ENCODE measurements at places on chromosomes 13 and 19. TPM values are rescaled to one million over a fixed set of nuclear protein-coding genes. Genes with fewer than 3 reads are reported as not detected.

DNA sequence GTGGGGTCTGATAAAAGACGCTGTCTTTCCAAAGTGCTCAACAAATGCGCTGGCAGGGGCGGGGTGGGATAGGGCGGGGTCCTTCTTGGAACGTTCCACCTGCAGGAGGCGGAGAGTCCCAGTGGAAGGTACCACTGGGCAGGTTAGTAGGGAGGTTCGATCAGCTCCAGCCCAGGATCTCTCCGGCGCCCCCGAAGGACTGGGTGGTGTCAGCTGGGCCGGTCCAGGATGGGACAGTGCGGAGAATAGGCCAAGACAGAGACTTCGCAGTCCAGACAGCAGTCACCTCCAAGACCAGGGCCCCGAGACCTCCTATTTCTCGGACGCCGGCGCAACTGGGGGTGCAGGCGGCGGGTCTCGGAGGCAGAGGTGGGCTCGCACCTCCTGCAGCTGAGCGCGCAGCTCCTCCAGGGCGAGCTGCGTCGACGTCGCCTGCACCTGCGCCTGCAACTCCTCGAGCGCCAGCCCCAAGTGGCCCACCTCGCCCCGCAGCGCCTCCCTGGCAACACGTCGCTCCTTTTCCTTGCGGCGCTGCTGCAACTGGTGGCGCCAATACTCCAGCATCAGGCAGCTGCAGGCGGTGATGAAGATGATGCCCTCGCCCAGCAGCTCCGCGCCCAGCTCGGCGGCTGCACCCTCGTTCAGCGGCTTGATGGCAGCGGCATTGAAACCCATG is 21.6 kb downstream of the VASP start:
- peaks cover 52% of the 10 kb centered on the region for H3K36me3 ChIP-seq
- H3K27ac ChIP-seq, result no peak overlapping the region
- no peak overlapping the region for H3K4me3 ChIP-seq
- DNase-seq, result no peak

DNA sequence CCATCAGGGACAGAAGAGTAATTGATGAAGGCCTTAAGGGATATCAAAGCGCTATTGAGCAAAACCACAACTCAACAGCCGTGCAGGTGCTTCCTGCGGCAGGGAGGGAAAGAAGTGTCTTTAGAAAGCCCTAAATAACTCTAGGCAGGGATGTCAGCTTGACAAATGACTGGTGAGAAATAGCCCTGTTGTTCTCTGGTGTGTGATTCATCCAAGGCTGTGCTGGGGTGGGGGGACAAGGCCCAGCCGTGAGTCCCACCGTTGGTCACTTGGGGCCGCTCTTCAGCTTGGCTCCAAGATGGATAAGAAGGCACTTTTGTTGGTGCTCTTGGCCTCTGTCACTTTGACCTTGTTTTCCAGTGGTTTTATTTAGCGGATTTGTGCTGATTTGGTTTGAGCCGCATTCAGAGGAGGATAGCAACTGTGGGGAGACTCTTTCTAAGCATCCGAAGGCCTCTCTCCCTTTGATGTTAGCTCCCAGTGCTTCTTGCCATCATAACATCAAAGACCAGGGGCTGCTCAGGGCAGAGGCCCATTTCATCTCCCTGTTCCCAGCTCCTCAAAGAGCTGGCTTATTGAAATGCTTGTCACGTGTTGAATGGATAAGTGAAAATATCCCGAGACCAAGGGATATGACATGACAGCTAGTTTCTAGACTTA is 130.3 kb upstream of the SERP2 start:
- H3K4me3 ChIP-seq, result no peak overlapping the region
- peaks cover 5% of the 10 kb centered on the region for H3K4me1 ChIP-seq
- no peak for DNase-seq

DNA sequence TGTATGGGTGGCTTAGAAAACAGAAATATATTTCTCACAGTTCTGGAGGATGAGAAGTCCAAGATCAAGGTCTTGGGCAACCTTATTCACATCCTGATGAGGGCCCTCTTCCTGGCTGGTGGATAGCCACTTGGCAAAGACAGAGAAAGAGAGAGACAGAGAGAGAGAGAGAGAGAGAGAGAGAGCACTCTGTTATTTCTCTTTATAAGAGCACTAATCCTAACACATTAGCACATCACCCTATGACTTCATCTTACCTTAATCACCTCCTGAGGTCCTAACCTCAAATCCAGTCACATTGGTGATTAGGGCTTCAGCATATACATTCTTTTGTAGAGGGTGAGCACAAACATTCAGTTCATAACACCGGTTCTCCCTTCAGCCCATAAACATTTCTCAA is 430.3 kb downstream of the EFNB2 start:
- H3K36me3 ChIP-seq, result no peaks in the 10 kb centered on the region
- no peak for DNase-seq
- H3K4me1 ChIP-seq, result no peaks in the 10 kb centered on the region
- H3K27me3 ChIP-seq, result no peaks in the 10 kb centered on the region
- H3K4me3 ChIP-seq, result no peak overlapping the region

DNA sequence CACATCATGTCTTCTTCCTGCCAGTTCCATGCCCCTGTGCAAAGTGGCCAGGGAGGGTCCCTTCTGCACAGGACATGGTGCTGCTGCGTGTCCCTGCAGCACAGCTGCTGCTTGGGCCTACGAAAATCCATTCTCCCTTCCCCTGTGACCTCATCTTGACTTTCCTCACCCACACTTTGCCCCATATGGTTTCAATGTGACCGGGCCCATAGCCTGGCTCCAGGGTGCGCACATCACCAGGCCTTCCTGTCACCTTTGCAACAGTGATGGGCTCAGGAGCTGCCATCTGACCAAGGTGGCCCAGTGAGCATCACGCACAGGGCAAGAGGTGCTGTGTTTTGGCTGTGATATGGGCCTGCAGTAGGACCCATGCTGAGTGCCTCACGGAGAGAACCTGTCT is 10.8 kb downstream of the PPP1R12C start:
- no peak for DNase-seq
- no peaks in the 10 kb centered on the region for H3K4me1 ChIP-seq
- H3K27me3 ChIP-seq, result no peaks in the 10 kb centered on the region
- no peak overlapping the region for H3K27ac ChIP-seq
- no peak overlapping the region for H3K4me3 ChIP-seq

DNA sequence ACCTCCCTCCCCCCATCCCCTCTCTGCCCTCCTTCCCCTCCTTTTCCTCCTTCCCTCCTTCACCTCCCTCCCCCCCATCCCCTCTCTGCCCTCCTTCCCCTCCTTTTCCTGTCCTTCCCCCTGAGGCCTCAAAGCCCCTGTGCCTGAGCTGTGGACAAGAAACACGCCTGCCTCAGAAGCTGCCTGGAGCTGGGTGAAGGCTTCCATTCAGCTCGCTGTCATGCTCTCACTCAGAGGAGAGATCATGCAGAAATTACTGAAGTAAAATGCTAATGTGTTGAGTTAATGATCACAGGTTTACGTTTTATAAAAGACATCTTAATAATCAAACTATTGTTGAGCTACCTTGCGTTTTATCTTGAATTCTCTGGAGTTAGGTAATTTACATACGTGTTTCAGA is 114.5 kb downstream of the ATP11A start:
- peaks cover 2% of the 10 kb centered on the region for H3K36me3 ChIP-seq
- no peak overlapping the region for H3K4me3 ChIP-seq
- no peak overlapping the region for H3K27ac ChIP-seq
- H3K4me1 ChIP-seq, result peaks cover 3% of the 10 kb centered on the region

GRCh38 chr13:112885782-112886268 is 83.2 kb upstream of the MCF2L start:
- no peaks in the 10 kb centered on the region for H3K4me1 ChIP-seq
- no peaks in the 10 kb centered on the region for H3K27me3 ChIP-seq
- H3K36me3 ChIP-seq, result no peaks in the 10 kb centered on the region
- H3K4me3 ChIP-seq, result no peak overlapping the region
- DNase-seq, result no peak
- H3K27ac ChIP-seq, result no peak overlapping the region

DNA sequence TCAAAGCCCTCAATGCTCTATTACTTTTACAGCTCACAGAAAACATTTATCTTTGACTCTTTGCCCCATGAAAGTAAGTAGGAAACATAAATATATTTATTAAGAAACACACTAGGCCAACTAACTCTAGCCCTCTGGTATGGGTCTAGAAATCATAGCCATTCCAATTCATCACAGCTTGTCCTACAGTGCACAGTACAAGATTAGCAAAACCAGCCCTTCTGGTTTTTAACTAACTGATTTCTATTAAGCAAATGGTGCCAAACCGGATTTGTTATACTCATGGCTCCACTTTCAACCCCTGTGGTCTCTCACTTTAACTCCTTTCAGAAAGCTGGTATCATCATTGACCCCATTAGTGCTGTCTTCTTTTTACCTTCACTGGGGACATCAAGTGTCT is 5.6 kb upstream of the LRRC63 start:
- no peaks in the 10 kb centered on the region for H3K27me3 ChIP-seq
- H3K27ac ChIP-seq, result no peak overlapping the region
- peaks cover 64% of the 10 kb centered on the region for H3K4me1 ChIP-seq
- peaks cover 3% of the 10 kb centered on the region for H3K36me3 ChIP-seq
- DNase-seq, result no peak

- H3K27me3 ChIP-seq, result peaks cover 3% of the 10 kb centered on the region
- peaks cover 40% of the 10 kb centered on the region for H3K36me3 ChIP-seq
- no peak overlapping the region for H3K27ac ChIP-seq
Observed at GRCh38 chr19:14467816-14468215, 7.3 kb downstream of the PTGER1 start.

- peaks cover 28% of the 10 kb centered on the region for H3K27me3 ChIP-seq
- no peaks in the 10 kb centered on the region for H3K36me3 ChIP-seq
- H3K4me1 ChIP-seq, result no peaks in the 10 kb centered on the region
- H3K4me3 ChIP-seq, result no peak overlapping the region
- DNase-seq, result peak; percentile 48
Observed at GRCh38 chr19:4589579-4590410, 30.3 kb upstream of the SEMA6B start.

DNA sequence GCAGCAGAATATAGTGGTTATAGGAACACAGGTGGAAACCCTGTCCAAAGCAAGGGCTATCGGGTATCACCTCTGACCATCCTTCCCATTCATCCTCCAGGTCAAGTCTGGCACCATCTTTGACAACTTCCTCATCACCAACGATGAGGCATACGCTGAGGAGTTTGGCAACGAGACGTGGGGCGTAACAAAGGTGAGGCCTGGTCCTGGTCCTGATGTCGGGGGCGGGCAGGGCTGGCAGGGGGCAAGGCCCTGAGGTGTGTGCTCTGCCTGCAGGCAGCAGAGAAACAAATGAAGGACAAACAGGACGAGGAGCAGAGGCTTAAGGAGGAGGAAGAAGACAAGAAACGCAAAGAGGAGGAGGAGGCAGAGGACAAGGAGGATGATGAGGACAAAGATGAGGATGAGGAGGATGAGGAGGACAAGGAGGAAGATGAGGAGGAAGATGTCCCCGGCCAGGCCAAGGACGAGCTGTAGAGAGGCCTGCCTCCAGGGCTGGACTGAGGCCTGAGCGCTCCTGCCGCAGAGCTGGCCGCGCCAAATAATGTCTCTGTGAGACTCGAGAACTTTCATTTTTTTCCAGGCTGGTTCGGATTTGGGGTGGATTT is 2.1 kb upstream of the RAD23A start:
- no peaks in the 10 kb centered on the region for H3K27me3 ChIP-seq
- peak overlapping the region; percentile 75 for H3K27ac ChIP-seq
- peaks cover 76% of the 10 kb centered on the region for H3K4me1 ChIP-seq
- H3K36me3 ChIP-seq, result peaks cover 91% of the 10 kb centered on the region

GRCh38 chr13:106551350-106551749 is 15.9 kb upstream of the EFNB2 start:
- no peak overlapping the region for H3K4me3 ChIP-seq
- H3K27ac ChIP-seq, result no peak overlapping the region
- DNase-seq, result no peak
- H3K4me1 ChIP-seq, result peaks cover 17% of the 10 kb centered on the region
- peaks cover 54% of the 10 kb centered on the region for H3K36me3 ChIP-seq

- H3K4me1 ChIP-seq, result no peaks in the 10 kb centered on the region
- H3K27ac ChIP-seq, result no peak overlapping the region
- no peaks in the 10 kb centered on the region for H3K27me3 ChIP-seq
- no peak for DNase-seq
- no peak overlapping the region for H3K4me3 ChIP-seq
- H3K36me3 ChIP-seq, result no peaks in the 10 kb centered on the region
Observed at GRCh38 chr13:81058211-81058915, 717.4 kb upstream of the SPRY2 start.

GRCh38 chr19:34428549-34429285 is 536 bp downstream of the UBA2 start:
- H3K4me3 ChIP-seq, result peak overlapping the region; percentile 99
- peaks cover 38% of the 10 kb centered on the region for H3K36me3 ChIP-seq
- peak overlapping the region; percentile 97 for H3K27ac ChIP-seq
- no peaks in the 10 kb centered on the region for H3K27me3 ChIP-seq

- peaks cover 50% of the 10 kb centered on the region for H3K4me1 ChIP-seq
- H3K27me3 ChIP-seq, result no peaks in the 10 kb centered on the region
- H3K27ac ChIP-seq, result peak overlapping the region; percentile 90
- peak; percentile 48 for DNase-seq
- peaks cover 30% of the 10 kb centered on the region for H3K36me3 ChIP-seq
- H3K4me3 ChIP-seq, result peak overlapping the region; percentile 90
Observed at GRCh38 chr13:39036212-39036611, 1.7 kb downstream of the PROSER1 start.

The NLRP7 gene
- total RNA-seq, result not detected

The ZNF613 gene
- 8.2 TPM for total RNA-seq

The FCER2 gene
- 0.31 TPM for total RNA-seq

The KIRREL2 gene
- total RNA-seq, result 1.9 TPM

The MEIOSIN gene
- not detected for total RNA-seq

The LMTK3 gene
- total RNA-seq, result 2.8 TPM

The CPB2 gene
- not detected for total RNA-seq

The TJP3 gene
- 1.3 TPM for total RNA-seq

The CEACAM3 gene
- total RNA-seq, result not detected

The DCLK1 gene
- not detected for total RNA-seq

The KCNJ14 gene
- total RNA-seq, result 1.5 TPM

All from activated CD8-positive, alpha-beta T cell treated with anti-CD3 and anti-CD28 coated beads, Interleukin-2, amount 10 ng/mL, durations not matched to agents 7 days and 5 days (primary cell).